ENCODE measurements at places on chromosomes 4 and X. TPM values are rescaled to one million over a fixed set of nuclear protein-coding genes. Genes with fewer than 3 reads are reported as not detected.

CT45A2 gene
- not detected for total RNA-seq

FHL1 gene
- total RNA-seq = 2,189 TPM

ETDB gene
- not detected for total RNA-seq

PPEF2 gene
- total RNA-seq = not detected

CCDC149 gene
- total RNA-seq = 37.7 TPM

THAP6 gene
- 21.2 TPM for total RNA-seq

CT83 gene
- total RNA-seq = not detected

ANKRD37 gene
- 13.3 TPM for total RNA-seq

TMEM187 gene
- 3.6 TPM for total RNA-seq

MAGEA12 gene
- not detected for total RNA-seq

CLGN gene
- 2.3 TPM for total RNA-seq

AFAP1 gene
- total RNA-seq = 37.8 TPM

AKAP4 gene
- not detected for total RNA-seq

SYTL5 gene
- total RNA-seq = not detected

XAGE1A gene
- total RNA-seq = not detected

SPOCK3 gene
- total RNA-seq = 2.9 TPM

FRMD7 gene
- total RNA-seq = not detected

MAGED2 gene
- 175 TPM for total RNA-seq

WFS1 gene
- total RNA-seq = 66.8 TPM
